NCI-H1694 (cell line): ENCODE measurements at places on chromosomes 16 and 17.

DNA sequence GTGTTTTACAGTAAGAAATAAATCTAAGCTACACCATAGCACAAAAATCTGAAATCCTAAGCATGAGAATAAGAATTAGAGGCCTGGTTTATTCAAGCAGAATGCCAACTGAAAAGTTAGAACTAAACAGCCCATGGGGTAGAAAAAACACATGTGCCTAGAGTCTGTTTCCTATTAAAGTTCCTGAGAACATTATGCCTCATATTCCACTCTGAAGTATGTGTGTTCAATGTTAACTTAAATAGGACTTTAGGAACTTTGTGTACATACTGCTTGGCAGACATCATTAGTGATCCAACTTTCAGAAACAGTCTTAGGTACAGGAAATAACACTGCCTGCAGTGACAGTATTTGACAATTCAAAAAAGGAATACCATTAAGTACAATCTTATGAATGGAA, 18.2 kb downstream of the HEATR6 start:
- no peak for DNase-seq

DNA sequence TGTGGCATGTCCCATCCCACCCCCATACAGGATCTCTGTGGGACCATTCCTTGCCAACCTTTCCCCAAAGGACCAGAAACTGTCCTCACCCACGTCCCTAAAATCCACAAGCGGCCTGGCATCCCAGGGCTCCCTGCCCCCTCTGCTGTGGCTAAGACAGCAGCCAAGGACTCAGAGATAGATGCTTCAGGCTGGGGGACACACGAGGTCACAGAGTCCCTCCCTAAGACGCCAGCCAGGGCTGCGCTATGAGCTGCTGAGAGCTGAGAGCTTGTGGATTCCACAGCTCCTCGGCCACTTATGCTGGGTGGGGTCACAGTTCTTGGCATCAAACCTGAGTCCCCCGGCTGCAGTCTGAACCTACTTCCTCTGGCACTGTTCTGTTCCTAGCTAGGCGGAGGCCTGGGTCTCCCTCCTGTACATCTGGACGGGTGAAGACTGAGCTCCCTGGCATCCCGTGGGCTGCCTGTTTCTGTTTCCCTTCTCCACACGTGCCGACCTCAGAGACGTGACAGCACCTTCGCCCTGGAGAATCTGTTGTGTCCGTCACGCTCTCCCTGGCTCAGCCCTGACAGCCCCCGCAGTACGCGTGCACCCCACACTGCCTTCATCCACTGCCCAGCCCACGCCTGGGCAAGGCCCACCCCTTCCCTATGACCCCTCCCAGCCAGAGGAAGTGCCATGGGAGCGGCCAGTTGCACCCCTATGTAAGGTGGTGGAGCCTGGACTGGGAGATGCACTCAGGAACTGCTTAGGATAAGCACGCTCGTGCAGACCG, 61.2 kb downstream of the ENGASE start:
- DNase-seq: no peak

DNA sequence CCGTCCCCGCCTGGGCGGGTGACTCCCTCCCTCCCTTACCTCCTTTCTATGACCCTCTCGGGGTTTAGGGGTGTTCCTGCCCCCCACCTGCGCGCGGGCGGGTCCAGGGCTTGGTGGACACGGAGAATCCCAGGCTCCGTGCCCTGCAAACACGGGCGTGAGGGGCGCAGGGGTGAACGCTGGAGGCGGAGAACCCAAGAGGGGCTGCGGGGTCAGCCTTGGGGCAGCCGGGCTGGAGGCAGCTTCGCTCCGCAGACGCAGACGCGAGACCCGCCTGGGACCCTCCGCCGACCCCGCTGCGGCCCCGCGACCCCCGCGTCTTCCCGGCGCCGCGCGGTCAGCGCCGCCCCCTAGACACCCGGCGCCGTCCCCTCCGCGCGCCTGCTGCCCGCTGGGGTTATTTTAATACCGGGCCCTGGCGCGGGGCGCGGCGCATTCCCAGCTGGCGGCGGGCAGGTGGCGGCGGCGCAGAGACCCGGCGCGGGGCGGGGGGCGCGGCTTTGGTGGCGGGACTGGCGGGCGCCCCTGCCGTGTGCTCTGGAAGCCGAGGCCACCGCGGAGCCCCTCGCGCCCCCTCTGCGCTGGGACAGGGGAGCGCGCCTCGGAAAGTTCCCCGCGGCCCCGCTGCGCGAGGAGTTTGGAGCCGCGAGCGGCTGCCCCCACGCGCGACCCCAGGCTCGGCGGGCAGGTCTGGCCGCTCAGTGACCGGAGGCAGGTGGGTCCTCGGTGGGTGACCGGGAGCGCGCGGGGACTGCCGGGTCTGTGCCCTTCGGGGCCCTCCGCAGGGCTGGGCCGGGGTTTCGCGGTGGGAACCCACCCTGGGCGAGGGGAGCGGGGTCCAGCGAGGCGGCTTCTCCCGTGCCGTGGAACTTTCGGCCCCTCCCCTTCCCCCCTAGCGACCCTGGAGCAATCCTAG, at the start of gene UTS2R:
Gene UTS2R (plus strand): TSS at position 433 of the 916 bp plus-strand sequence. CDS start 2,560 bp downstream, outside the sequence.
- no peak for DNase-seq

DNA sequence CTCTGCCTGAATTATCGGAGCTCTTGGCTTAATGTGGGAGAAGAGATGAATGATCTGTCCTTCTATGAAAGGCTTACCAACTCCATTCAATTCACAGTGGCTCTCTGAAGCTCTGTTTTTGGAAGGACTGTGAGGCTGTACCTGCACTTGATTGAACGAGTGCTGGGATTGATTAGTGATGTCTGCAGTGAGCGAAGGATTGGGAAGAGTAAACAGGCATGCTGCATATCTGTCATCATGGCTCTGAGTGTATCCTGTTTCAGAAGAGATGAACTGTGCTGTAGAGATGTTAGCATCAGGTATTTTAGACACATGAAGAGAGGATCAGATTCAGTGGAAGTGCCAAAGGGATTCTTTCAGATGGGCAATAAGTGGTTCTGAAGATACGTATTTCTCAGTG, 564.0 kb downstream of the MAF start:
- no peak for DNase-seq

DNA sequence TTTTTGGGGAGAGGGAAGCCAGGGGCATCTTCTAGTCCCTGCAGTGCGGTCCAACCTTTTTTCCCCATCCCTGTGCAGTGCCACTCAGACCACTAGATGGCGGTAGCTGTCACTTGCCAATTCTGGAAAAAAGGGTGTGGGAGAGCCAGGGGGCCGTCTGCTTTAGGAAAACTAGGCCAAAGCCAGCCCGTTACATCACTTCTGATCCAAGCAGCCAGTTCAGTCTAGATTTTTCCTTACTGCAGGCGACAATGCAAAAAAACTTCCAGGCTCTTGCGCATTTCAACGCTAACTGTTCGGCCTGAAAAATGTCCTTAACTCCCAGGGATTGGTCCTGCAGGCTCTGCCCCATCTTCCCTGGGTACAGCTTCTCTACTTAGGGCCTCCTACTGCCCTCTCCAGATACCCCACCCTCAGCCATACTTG, 69.2 kb upstream of the CES5A start:
- peak; percentile 75 for DNase-seq

- no peak for DNase-seq
Observed at GRCh38 chr16:88719267-88719932, 13.1 kb downstream of the CTU2 start.

DNA sequence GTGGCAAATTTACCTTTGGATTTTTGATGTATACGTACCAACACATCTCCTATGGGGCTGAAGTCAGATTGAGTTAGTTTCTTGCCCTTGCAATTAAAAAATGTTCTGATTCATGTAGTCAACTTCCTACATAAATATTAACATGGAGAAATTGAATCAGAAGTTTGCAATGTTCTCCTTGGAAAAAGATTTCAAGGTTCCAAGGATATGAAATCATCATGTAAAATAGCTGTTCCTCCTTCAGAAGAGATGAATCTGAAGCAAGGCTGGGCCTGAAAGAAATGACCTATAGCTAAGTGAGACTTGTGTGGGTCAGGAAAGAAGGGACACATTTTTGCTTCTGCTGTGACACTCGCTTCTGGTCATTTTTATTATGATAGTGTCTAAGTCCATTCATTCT, 131.7 kb downstream of the RGS9 start:
- no peak for DNase-seq

- no peak for DNase-seq
Observed at GRCh38 chr16:8644211-8645140, 23.0 kb downstream of the METTL22 start.

DNA sequence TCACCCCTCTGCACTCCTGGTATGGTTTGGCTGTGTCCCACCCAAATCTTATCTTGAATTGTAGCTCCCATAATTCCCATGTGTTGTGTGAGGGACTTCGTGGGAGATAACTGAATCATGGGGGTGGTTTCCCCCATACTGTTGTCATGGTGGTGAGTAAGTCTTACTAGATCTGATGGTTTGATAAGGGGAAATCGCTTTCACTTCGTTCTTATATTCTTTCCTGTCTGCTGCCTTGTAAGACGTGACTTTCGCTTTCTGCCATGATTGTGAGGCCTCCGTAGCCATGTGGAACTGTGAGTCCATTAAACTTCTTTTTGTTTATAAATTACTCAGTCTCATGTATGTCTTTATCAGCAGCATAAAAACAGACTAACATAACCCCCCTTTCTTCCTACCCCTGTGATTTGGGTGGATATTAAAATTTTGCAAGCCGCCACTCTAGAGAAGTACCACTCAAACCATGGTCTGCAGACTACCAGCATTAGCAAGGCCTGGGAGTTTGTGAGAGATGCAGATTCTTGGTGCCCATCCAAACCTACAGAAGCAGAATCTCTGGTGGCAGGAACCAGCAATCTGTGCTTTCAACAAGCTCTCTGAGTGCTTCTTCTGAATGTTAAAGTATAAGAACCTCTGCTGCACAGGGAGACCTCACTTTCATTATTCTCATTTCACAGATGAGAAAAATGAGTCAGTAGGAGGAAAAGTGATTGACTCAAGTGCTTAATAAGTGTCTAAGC, 999.5 kb upstream of the EEF2KMT start:
- no peak for DNase-seq

GRCh38 chr17:50288306-50288705, 14.0 kb downstream of the TMEM92 start:
- peak; percentile 83 for DNase-seq
